ENCODE measurements at places on chromosomes 12 and 14.

DNA sequence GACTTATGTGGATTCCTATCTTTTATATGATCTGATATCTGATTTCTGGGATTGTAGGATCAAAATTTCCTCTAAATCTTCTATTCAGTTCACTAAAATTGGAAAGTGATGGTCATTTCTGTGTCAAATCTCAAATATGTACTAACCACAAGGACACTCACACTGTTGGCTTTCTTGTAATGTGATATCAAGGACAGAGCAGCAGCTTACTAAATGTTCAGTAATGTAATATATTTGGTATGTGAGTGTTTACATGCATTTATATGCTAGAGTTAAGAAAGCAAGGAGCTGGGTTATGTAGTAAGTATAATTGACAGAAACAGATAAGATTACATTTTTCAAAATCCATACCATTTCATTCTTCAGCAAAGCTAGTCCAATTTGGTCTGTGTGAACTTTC, 16.5 kb downstream of the PUS7L start:
- no peak for DNase-seq

DNA sequence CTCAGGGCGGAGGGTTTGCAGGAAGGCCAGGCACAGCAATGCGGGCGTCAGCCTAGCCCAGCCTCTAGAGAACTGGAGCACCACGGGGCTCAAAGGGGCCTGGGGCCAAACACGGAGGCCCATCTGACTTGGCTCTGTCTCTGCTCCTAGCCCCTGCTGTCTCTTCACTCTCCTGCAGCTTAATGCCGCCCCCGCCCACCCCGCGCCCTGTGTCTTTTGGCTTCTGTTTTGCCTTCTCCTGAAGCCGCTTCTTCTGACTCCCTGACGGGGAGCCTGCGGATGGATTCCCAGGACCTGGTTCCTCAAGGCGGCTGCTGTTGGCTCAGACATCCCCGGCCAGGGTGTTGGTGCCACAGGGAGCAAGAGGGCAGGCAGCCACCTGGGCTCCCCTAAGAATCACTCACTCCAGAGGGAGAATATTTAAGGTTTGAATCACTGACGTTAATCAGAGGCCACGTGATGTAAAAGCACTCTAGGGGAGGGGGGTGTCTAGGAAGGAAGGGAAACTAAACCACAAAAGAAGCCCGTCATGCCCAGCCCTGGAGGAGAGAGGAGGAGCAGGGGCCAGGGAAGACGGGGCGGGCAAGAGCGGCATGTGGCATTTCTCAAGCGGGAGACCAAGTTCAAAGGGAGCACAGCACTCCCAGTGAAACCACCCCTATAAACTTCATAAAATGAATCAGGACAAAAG, 36.9 kb upstream of the PRMT8 start:
- DNase-seq, result no peak

DNA sequence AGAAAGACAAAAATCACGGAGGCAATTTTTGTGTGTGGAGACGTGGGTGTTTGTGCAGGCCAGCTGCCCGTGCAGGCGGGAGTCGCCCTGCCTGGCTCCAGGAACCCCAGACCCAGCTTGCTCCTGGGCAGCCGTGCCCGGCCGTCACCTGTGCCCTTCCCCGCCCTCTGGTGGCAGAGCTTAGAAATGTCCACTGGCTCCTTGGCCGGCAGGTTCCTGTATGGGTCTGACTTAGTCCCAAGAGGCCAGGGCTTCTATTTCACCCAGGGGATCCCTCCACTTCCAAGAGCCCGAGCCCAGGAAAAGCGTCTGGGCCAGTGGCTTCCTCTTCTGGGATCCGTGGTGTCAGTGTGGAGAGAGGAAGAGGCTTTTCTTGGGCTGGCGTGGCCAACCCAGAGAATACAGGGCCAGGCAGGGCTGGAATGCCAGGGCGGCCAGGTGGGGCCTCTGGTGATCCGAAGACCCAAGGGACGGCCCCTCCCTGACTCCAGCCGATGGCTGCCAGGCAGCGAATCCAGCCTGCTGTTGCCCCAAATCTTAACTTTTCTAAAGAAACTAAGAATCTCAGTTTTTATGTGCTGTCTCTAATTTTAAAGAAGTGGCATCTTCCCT, 120.9 kb downstream of the TMEM132C start:
- DNase-seq, result peak; percentile 88

DNA sequence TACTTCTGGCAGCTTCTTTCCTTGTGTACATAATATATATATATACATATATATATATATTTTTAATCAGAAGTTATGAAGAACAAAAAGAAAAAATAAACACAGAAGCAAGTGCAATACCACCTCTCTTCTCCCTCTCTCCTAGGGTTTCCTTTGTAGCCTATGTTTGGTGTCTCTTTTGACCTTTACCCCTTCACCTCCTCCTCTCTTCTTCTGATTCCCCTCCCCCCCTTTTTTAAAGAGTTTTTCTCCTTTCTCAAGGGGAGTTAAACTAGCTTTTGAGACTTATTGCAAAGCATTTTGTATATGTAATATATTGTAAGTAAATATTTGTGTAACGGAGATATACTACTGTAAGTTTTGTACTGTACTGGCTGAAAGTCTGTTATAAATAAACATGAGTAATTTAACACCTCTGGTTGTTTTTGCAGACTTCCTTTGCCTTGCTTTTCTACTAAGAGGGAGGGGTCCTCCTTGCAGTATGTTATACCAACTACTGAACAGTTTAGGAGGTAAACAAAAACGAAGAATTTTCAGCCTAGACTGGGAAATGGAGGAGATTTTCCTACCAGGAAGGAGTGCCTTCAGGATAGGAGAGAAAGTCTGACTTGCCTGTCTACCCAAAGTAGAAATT, 3.6 kb upstream of the RPS26 start:
- no peak for DNase-seq

DNA sequence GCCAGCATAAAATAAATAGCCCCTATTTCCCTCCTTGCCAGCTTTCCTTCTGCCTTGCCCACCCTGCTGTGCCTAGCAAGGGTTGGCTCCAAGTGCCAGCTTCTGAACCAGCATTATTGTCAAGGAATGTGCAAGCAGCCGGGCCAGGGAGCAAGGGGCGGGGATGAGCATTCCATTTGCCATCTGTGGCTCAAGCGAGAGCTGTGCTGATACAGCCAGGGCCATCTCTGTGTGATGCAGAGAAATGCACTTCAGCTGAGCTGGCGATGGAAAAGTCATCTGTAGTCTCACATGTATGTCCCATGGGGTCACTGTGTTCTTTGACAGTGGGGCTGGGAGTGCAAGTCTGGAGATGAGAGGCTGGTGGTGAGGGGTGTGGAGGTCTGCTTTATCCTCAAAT, 137.3 kb downstream of the SUDS3 start:
- no peak for DNase-seq

GRCh38 chr14:42855085-42855484, 1248.4 kb downstream of the LRFN5 start:
- no peak for DNase-seq

DNA sequence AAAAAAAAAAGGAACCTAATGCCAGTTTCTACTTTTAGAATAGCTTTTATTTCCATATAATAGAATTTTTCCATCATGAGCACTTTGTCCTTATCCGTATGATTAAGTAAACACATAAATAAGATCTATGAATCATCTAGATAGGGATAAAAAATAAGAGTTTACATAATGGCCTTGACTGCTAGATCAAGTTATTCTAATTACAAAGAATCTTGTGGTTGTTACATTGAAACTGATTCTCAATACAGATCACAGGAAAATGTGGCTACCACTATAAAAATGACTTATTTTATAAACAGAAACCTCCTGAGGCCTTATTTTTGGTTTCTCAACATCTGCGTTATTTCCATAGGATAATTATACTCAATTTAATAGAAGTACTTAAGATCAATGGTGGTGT, 34.4 kb upstream of the NDUFA12 start:
- DNase-seq, result no peak

DNA sequence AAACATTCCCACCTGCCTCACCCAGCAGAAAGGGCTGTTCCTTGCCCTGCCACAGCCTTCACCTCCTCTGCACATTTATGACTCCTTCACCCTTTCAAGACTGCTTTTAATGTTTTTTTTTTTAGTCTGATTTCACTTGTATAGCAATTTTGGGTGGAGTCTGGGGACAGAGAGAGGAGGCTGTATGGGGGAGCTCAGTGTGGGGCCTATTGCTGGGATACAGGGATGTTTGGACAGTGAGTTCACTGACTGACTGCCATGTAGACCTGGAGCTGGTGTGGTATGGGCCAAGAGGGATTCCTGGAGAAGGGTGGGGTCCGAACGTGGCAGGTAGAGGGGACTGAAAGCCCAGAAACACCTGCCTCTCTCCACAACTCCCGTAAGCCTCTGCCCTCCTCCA, 1.9 kb upstream of the KRT85 start:
- DNase-seq, result no peak

- no peak for DNase-seq
Measured at GRCh38 chr14:90287791-90288190, 31.4 kb downstream of the PSMC1 start.

DNA sequence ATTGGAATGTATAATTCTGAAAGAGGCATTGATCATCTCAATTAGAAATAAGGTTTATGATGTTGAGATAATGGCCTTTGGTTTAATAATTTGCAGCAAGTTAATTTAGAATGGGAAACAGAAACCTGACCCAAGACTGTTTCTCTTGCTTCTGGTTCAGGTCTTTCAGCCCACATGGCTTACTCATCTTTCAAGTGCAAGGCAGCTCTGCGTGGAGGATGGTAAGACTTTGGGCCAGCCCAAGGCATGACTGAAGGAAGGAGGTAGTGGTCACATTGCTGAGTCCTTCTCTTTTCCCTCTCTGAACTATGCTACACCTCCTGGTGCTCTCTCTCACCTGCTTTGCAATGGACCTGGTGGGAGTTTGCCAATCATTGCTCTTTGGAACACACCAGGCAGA, 98.7 kb downstream of the CAND1 start:
- no peak for DNase-seq

DNA sequence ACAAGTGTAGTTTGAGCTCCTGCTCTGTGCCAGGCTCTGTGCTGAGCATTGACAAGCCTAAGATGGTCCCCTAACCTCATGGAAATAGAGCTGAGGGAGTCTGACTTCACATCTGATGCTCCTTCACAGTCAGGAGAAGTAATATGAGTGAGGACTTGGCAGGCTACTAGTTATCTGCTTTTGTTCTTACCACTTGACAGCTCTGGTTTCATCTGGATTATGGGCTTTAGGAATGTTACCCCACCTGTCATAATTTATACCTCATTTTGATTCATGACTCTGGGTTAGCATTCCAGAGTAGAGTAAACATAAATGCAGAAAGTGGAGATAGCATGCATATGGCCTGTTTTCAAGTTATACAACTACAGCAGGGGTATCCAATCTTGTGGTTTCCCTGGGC, 40.5 kb downstream of the ATP6V1D start:
- DNase-seq, result no peak

GRCh38 chr12:20212658-20213555, 155.4 kb upstream of the PDE3A start:
- no peak for DNase-seq

GRCh38 chr14:101937926-101938767, 26.2 kb upstream of the DYNC1H1 start:
- DNase-seq, result no peak

DNA sequence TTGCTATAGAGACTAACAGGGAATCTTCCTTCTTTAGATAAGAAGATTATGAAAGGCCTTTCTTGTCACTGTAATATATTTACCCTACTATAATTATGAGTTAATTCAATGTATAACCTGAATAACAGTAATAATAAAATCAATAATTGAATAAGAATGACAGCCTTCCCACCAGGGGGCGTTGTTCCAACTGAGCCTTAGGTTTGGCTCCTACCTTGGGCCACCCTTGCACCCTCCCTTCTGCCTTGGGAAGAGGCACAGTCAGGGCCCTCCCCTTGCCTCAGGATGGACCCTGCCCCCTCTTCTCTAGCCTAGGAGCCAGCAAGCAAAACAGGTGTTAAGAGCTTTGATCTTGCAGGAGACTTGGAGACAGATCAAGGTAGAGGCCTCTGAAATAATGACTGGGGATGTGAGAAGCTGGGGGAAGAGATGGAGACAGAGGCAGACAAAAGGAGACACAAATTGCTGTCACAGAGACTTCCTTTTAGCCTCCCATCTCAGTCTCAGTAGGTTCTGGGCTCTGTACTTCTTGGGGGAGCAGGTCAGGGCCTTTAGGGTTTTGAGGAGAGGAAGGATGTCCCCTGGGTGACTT, 40.1 kb upstream of the CISTR start:
- no peak for DNase-seq

GRCh38 chr14:49851813-49852212, 775 bp downstream of the NEMF start:
- DNase-seq, result no peak

DNA sequence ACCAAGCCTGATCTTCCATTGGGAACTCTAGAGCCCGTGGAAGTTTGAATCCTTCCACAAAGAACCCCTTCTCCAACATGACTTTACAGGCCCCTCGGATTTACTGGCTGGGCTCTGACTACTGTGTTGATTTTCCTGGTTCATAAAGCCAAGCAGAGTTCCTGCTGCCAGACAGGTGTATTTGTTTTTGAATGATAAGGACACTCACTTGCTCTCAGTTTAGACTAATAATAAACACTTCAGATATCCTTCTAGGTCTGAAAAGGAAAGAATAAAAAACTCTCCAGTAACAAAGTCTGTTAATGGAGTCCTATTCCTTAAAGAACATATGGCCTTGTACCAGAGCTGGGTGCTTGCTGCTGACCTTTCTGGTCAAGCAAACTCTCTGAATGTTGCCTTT, 31.0 kb downstream of the SIX1 start:
- DNase-seq, result no peak

GRCh38 chr12:52218001-52218400, 15.0 kb upstream of the KRT7 start:
- no peak for DNase-seq

DNA sequence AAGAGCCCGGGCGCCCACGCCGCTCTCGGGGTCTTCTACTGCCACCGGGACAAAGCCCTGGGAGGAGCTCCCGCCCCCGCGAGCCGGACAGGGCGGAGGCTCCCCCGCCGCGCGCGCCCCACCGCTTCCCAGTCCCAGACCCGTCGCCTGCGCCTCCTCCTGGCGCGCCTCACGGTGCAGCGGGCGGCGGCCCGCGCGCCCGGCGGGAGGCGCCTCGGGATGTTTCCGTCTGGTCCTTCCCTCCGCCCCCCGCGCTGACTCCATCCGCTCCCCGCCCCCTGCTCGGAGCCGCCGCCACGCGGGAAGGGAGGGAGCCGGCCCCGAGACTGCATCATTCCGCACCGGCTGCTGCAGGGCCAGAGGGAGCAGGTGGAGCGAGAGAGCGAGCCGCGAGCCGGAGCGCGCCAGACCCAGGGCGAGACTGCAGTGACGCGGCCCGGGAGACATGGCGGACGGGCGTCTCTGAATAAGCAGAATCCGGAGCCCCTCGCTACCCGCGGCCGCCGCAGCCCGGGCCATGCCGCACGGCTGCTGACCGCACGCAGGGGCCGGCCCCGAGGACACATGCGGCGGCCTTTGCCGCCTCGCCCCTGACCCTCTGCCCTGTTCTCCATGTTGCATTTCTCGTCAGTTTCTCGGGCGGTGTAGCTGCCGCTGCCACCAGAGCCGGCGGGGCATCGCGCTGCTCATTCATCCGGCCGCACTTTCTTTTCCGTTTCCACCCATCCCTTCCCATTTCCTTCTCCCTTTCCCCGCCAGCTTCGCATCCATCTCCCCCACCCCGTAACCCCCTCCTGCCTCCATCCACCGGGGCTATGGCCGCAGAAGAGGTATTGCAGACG, at the start of gene BICD1:
BICD1 (plus strand) TSS at position 331 of the 842 bp plus-strand sequence; CDS start at position 816, 485 bp downstream.
- peak; percentile 53 for DNase-seq
